Stimulated activated CD4-positive, alpha-beta T cell treated with anti-CD3 and anti-CD28 coated beads, Interleukin-2, amount 100 ng/mL, for 48 hours (primary cell): ENCODE measurements at places on chromosomes 7 and 10.

- DNase-seq, result no peak
Measured at GRCh38 chr10:97618285-97618684, 15.0 kb downstream of the MORN4 start.

DNA sequence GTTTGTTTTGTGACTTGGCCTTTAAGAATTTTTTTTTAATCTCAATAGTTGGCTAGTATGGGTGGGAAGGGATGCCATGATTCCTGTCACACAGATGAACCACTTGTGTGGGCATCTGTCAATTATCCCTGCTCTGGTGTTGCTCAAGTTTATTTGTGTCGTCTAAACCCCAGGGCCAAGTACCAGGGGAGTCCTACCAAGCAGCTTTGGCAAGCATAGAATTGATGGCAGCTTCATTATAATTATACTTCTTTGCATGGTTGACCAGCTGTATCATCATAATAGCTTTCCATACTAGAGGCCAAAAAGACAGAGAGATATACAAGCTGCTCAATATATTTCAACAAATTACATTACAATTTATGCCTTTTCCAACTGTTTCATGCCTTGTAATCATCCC lies 30.4 kb downstream of the SUGCT start:
- DNase-seq, result no peak

DNA sequence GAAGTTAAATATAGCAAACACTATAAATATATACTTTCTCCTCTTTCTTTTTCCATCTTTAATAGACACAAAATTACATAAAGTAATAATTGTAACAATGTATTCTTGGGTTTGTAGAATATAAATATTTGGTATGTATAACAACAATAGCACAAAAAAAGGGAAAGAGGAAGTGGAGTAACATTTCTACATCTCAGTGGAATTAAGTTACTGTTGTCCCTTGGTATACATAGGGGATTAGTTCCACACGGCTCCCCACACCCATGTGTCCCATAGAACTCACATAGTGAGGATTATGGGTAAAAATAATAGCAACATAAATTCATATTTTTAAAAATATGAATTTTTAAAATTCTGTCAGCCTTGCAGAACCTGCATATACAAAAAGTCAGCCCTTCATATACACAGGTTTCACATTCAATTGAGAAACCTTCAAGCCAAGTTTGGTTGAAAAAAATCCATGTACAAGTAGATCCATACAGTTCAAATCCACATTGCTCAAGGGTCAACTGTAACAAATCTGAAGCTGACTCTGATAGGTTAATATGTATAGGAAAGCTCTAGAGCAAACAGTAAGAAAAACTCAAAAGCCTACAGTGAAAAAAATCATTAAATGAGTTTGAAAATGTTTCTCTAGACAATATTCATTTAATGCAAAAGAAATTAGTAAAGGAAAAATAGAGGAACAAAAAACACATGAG lies 92.4 kb downstream of the HYCC1 start:
- DNase-seq, result no peak

- DNase-seq, result no peak
Measured at GRCh38 chr7:36096460-36097095, 56.5 kb upstream of the EEPD1 start.

DNA sequence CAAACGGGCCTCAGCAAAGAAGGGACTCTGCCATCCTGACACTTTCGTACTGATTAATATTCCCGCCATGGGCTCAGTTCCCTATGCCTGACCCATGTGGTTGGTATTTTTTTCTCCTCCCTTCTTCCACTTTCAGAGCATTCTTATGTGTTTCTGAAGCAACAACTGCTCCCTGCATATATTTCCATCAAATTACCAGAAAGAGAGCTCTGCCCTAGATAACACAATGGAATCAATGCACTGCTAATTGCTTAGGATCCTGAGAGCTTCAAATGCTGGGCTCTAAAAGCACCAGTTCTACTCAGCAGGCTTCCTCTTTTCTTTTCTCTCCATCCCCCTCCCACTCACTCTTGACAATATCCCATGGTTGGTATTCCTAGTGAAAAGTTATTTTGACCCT lies 5.3 kb downstream of the TECTB start:
- no peak for DNase-seq

DNA sequence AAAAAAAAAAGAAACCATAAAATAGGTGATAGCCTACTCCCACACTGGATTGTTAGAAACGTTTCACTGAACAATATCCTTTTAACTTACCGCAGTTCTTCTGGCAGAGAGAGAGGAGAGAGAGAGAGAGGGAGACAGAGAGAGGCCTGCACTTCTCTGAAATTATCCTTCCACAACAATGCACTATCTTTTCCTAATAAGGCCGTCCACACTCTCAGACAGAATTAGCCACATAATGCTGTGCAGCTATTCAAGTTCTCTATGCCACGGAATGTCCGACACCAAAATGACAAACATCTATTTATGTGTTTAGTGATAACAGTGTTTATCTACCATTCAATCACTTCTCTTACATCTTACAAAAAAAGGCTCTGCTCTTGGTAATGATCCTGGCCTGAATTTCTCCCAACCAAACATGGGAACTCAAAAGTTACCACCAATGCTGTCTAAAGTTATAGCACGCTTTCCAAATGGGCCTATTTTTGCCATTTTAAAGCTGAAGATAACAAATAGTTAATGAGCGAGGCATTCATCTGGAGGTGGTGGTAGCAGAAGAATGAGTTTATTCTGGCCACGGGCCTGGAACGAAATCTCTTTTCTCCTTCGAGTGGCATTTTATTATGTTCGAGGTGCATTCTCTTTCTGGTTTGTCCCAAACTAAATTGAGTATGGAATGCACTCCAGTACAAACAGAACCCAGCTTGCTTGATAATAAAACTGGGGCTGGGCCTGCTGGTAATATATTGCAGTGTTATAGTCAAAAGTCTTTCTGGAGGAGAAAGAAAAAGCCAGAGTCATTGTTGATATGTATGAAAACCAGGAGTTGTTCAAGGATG lies 160.2 kb upstream of the SVIL start:
- no peak for DNase-seq

DNA sequence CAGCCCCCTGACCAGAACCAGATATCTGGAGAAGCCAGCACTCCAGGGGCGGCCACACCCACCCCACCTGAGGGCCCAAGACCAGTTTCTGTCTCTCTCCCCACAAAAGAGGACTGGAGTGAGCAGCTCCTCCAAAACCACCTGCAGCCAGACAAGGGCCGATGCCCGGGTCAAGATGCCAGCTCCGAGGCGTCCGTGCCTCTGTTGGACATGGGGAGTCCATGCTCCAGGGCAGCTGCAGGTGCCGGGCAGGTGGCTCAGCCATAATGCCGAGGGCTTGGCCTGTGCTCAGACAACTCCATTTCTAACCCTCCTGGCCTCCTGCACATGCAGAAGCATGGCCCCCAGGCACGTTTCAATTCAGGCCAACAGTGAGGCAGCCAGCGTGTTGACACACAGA lies 234.6 kb downstream of the MAD1L1 start:
- DNase-seq, result no peak

- peak; percentile 21 for DNase-seq
Measured at GRCh38 chr10:929960-930624, 1.4 kb downstream of the LARP4B start.

DNA sequence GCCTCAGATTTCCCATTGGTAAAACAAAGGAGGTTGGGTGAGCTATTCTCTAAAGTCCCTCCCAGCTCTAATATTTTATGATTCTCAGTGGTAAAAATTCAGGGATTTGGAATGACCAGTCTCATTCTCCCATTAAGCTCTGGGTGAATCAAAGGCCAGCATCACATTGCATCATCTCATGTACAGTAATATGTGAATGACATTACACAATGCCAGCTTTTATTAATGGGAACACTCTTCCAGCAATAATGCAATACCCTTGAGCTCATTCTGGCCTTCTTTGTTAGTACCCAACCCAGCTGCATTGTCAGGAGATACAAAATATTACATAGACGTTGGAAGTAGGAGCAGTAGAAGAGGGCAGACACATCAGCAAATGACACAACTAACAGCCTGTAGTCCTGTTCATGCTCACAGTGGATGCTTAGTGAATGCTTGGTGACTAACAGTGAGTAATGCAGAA lies 100.0 kb upstream of the EGR2 start:
- no peak for DNase-seq

GRCh38 chr7:14018751-14019150 lies 29.3 kb upstream of the ETV1 start:
- DNase-seq, result no peak

- DNase-seq, result no peak
Measured at GRCh38 chr7:17584822-17585221, 286.4 kb downstream of the AHR start.

- DNase-seq, result no peak
Measured at GRCh38 chr7:99170730-99171074, 26.8 kb upstream of the SMURF1 start.

DNA sequence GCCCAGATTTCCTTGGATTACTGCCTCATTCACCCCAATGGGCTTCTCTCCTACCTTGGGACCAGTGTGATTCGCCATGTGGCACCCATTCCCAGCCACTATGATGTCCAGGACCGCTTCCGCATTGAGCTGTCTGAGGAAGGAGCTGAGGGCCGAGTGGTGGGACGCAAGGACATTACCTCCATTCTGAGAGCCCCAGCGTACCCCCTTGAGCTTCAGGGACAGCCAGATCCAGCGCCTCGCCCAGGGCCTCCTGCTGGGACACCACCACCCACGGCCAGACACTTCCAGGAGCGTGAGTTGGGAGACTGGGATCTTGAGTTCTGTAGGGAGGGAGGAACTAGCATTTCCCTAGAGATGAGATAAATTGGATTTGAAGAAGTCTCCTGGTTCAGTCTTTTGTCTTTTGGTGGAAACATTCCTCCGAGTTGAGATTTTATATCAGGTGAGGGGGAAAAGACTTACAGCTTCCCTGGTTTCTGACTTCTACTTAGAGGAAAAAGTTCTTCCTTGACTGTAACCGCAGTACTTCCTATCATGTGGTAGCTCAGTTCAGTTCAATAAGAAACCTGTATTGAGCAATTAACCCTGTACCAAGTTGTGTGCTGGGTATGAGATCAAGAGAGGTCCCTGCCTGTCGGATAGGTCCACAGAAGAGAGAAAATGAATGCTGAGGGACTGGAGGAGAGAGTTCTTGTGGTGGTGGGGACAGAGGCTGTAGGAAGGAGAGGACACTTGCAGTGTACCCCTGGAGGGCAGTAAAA lies 1.3 kb downstream of the MOSPD3 start:
- no peak for DNase-seq

DNA sequence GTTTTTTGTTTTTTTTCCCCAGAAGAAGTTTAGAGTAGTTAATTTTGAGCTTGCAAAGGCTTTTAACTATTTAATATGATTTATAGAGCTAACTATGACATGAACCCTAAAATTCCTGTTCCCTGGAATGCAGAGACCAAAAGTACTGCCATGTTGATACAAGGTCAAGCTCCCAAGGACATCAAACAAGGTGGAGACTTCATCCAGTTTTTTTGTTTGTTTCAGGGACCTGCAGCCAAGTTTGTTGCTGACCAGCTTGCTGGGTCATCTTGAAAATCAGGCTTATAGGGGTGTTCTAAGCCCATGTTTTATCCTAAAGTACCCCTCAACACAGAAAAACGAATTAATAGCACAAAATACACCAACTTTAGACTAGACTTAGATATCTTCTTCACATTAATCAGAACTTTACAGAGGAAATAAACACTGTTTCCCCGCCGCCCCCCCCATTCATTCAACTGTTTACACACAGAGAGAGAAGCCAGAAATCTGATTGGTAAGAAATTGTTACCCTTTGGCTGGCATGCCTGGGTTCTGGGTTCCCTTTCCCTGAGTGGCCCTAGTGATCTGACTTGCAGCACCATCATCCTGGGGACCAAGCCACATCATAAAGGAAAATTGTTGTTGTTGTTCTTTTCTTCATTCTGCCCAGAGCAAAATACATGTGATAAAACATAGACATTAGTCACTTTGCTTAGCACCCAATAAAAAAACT lies 860.5 kb downstream of the CCSER2 start:
- DNase-seq, result no peak

- DNase-seq, result no peak
Measured at GRCh38 chr10:84292502-84292901, 35.9 kb upstream of the CCSER2 start.

- no peak for DNase-seq
Measured at GRCh38 chr7:134502463-134503371, 24.6 kb upstream of the AKR1B10 start.

- DNase-seq, result no peak
Measured at GRCh38 chr10:48234295-48234694, 40.2 kb downstream of the FRMPD2 start.

- DNase-seq, result no peak
Measured at GRCh38 chr10:72257051-72257892, 16.5 kb upstream of the DDIT4 start.

DNA sequence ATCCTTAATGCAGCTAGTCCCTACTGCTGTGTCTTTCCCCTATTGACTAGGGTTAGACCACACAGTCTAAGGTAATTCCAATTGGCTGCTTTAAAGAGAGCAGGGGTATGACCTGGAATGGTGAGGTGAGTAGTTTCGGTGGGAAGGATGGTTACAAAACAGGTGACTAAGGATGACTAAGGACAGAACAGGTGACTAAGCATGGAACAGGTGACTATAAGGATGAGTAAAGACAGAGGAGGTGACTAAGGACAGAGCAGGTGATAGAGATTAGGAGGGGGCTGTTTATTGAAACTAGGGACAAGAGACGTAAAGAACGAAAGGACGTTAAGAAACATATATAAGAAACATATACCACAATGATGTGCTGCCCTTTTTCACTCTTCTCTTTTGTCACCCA lies 145.1 kb upstream of the TMEM106B start:
- no peak for DNase-seq

- DNase-seq, result no peak
Measured at GRCh38 chr7:1511444-1512422, 7.5 kb upstream of the INTS1 start.

DNA sequence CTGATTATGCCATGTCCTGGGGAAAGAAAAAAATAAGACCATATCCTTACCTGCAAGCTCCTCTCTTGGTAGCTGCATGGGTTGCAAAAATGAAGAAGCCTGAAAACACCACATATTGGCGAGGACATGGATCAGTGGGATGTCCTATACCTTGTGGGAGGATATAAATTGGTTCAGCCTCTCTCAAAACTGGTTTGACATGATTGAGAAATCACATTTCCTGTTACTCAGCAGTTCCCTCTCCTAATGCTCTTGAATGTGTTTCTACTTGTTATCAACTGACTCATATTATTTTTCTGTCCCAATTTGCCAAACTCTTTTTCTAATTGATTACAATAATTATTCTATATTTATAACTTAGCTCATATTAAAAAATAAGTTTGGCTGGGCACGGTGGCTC lies 380.2 kb downstream of the EXOC4 start:
- DNase-seq, result no peak

DNA sequence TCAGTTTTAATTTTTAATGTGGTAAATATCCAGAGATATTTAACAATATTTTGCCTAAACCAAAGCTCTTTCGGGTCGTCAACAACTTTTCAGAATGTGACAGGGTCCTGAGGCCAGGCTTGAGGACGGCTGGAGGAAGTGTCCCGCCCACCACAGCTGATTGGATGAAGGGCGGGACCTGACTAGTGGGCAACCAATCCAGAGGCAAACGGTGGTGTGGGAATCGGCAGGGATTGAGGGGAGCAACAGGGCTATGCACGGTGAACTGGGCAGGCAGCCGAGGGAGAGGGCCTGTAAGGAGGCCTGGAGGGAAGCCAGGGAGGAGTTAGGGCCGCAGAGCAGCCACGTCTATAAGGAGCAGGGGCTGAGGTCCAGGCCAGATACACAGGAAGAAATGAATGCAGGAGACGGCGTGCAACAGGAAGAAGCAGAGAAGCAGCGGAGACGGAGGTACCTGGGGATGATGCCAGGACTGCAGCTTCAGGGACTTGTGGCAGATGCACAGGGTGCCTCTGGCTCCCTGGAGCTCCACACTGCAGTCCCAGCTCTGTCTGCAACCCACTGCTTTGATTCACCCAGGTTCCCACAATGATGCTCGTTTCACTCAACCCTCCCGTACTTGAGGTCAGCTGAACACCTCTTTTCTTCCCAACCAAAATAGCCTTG lies 46.1 kb upstream of the ZMIZ1 start:
- no peak for DNase-seq
